Stimulated activated CD8-positive, alpha-beta memory T cell treated with anti-CD3 and anti-CD28 coated beads, Interleukin-7, amount 100 ng/mL, for 4 hours (primary cell): ENCODE measurements at places on chromosomes 3 and 15.
A peak's percentile ranks its signal among the peaks of the same experiment; 100 is the strongest.

GRCh38 chr3:14397531-14397930 is 4.9 kb upstream of the SLC6A6 start:
- no peak for DNase-seq

DNA sequence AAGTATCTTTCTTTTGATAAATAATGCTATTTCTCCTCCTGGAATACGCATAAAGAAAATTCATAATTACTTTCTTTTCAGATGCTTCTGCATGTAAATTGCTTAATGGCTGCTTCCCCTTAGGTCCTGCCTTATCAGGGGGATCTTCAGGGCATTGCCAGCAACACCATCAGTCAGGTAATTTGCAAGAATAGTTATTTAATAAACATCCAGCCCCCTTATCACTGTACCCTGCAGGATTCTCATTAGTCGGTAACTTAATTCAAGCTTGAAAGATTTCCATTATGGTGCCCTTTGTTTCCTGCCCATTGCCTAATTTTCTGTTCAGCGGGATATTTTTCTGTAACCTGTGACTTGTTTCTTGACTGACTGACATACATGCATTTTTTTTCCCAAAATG is 414.5 kb downstream of the MFSD1 start:
- DNase-seq: no peak

DNA sequence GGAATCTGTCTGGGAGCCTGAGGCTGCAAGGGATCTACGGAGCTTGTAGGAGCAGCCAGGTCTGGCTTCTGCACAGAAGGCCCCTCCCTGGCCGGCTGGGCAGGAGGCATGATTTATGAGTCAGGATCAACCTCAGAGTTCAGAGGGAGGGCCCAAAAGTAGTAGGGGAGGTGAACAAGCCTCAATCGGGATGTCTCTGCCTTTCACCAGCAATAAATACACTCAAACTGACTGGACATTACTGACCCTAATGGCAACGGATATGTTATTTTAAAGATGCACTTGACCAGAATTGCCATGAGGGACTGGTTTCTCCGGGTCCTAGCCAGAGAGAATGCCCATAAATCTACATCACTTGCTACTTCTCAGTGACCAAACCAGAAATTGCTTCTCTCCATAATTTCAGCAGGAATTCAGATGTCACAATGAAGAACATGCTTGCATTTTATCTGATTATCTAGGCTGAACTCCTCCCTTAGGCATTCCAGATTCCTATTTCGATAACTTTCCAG is 109.6 kb upstream of the LMOD3 start:
- no peak for DNase-seq

- DNase-seq: no peak
Observed at GRCh38 chr15:29756358-29757267, 65.7 kb downstream of the TJP1 start.

DNA sequence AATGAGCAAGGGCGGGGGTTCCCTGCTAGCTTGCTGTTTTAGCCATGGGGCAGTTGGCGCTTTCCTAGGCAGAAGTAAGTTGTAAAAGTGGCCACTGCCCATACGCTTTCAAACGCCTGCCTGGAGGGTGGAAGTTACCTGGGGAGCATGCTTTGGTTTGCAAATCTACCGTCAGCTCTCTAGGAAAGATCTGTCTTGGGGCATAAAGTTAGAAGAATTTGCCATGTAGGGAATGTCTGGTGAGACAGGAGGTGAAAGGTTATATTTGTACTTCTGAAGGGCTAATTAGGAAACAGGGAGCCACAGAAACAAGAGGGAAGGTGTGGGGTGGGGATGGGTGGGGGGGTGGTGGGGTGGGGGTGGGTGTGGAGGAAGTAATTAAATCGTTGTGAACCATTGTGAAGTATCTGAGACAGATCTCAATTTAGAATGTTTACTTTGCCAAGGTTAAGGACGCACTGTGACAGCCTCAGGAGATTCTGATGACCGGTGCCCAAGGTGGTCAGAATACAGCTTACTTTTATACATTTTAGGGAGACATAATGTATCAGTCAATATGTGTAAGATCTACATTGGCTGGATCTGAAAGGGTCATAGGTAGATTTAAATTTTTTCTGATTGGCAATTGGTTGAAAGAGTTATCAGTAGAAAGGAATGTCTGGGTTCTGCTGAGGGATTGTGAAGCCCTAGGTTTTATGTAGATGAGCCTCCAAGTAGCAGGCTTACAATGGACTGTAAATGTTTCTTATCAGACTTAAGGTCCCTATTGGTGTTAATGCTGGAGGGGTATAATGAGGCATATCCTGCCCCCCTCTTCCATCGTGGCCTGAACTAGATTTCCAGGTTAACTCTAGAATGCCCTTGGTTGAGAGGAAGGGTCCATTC is 62.0 kb upstream of the GCNT3 start:
- DNase-seq: no peak

DNA sequence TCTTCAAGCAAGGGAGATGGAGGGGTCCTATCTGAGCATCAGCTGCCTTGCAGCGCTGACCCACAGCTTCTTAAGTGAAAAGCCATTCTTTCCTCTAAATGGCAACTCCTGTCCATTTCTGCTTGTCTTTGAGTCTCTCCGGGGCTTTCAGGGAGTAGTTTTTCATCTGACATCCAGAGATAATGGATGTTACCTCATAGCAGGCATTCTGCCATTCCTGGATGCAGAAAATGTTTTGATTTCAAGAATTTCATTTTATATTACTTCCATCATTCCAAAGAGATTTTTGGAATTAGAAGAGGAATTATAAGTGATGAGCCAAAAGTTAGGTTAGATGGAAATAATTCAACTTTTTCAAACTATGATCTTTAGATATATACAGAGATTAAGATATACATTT is 44.9 kb upstream of the GABRG3 start:
- no peak for DNase-seq

DNA sequence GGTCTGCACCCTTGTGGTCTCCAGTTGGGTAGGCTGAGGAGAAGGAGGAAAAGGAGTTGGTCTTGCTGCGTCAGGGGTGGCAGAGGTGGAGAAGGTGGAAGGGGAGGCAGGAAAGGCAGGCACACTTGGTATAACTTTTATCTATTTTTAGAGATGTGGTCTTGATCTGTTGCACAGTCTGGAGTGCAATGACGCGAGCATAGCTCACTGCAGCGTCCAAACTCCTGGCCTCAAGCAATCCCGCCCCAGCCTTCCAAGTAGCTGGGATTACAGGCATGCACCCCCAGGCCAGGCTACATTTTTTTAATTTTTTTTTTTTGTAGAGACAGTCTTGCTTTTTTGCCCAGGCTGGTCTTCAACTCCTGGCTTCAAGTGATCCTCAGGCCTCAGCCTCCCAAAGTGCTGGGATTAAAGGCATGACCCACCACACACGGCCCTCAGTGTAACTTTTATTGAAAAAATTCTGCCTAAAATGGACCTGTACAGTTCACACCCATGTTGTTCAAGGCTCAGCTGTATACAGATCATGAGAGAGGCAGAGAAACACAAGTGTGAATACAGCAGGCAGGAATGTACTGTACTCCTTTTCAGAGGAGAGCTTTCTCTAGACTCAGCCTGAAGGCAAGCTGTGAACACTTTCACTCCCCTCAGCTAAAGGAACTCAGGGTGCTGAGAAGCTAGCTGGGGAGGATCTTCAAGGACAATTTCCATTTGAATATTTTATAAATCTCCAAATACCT is 2.1 kb upstream of the RHOV start:
- no peak for DNase-seq

DNA sequence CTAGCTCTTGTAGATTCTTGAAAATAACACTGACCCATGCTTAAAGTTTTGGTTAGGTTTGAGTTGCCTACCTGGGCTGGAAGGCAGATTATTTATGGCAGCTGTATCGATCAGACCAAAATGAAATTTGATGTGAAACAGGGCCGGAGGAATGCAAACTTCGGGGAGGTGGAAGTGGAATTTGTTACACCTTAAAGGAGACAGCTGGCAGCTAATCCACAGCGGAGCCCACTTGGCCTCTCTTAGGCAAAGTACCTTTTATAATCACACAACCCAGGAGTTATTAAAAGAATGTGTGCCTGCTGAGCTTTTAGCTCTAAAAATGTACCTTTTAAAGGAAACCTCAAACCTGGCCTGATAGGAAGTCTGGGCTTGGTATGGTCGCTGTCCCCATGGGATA is 250.9 kb upstream of the TPM1 start:
- no peak for DNase-seq

GRCh38 chr3:108127301-108127988 is 36.6 kb upstream of the CD47 start:
- peak; percentile 61 for DNase-seq

GRCh38 chr3:122824465-122825381 is 29.9 kb downstream of the SLC49A4 start:
- DNase-seq: no peak

GRCh38 chr15:63530235-63530634 is 25.8 kb downstream of the USP3 start:
- DNase-seq: no peak

- DNase-seq: no peak
Observed at GRCh38 chr15:76398317-76399104, 61.9 kb downstream of the ISL2 start.

DNA sequence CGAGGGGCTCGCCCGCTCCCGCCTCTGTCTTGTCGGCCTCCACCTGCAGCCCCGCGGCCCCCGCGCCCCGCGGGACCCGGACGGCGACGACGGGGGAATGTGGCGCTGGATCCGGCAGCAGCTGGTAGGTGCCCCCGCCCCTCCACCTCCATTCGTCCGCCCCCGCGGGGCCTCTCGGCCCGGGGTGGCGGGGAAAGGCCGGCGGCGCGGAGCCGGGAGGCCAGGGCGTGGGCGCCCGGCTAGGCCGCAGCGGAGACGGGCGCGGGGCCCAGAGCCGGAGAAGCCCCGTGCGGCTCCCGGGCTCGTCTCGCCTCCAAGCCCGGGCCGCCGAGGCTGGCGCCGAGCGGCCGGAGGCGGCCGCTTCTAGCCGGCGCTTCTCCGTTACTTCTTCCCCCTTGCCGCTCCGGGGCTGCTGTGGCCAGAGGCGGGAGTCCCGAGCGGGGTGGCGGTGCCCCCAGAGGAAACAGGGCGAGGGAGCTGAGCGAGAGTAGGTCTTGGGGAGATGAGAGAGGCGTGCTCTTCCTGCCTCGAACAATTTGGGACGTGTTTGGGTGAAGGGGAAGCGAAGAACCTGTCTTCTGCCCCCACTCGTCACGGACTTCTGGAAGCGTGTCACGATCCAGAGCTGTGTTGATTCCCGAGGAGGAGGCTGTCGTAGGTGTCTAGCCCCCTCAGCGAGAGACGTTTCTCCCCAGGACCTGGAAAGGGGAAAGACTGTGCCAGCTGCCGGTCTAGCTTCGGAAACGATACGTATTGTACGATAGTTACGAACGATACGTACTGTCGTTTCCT is 555 bp downstream of the ATP11B start:
- DNase-seq: peak; percentile 13

- DNase-seq: no peak
Observed at GRCh38 chr3:35549690-35550089, 89.6 kb upstream of the ARPP21 start.

DNA sequence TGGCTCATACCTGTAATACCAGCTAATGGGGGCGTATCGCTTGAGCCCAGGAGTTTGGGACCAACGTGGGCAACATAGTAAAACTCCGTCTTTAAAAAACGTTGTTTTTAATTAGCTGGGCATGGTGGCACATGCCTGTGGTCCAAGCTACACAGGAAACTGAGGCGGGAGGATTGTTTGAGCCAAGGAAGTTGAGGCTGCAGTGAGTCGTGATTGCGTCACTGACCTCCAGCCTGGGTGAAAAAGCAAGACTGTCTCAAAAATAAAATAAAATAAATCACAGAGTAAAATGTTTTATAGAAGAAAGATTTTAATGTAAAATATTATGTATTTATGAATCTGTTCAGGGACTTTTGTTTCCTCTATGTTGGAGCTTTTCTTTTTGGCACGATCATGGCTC is 15.3 kb upstream of the STRIT1 start:
- DNase-seq: no peak

DNA sequence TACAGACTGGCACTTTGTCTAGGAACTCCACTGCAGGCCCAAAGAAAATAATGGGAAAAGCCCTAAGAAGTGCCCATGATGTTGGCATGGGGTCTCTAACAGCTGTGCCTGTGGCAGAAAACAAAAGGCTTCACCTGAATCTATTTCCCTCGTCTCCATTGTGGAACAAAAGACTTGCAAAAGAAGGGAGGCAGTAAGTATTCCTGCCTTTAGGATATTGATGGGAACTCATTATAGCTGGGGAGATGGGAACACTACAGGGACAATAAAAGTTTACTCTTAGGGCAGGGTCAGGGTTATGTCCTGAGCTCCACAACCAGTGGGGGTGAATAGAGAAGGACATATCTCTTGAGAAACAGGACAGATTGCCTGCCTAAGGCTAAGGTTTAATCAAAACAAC is 930.6 kb upstream of the EPHA6 start:
- no peak for DNase-seq

GRCh38 chr3:171711461-171712170 is 98.7 kb downstream of the PLD1 start:
- no peak for DNase-seq

GRCh38 chr3:71725271-71725991 is at the start of gene EIF4E3:
TSS of gene EIF4E3 (minus strand) at chr3:71725402. CDS start at chr3:71725367, 35 bp downstream.
- DNase-seq: no peak

GRCh38 chr15:43094416-43095030 is 11.3 kb downstream of the UBR1 start:
- no peak for DNase-seq

DNA sequence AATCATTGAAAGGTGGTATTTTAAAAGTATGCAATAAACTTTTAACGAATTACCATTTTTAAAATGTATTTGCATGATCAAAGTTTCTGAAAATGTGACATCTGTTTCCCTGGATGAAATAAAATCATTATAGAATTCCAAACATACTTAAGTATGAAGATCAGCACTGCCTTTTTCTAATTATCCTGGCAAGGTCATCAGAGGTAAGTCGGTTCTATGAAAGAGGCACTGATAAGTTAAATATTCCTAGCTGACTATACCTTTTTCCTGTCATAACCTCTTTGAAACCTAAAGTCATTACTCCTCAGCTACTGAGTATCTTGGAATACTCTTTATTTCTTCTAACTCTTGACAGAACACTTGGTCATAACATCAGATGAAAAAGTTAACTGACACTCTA is 406.1 kb upstream of the ALCAM start:
- no peak for DNase-seq

- DNase-seq: no peak
Observed at GRCh38 chr3:76776927-76777326, 263.0 kb upstream of the ROBO2 start.

DNA sequence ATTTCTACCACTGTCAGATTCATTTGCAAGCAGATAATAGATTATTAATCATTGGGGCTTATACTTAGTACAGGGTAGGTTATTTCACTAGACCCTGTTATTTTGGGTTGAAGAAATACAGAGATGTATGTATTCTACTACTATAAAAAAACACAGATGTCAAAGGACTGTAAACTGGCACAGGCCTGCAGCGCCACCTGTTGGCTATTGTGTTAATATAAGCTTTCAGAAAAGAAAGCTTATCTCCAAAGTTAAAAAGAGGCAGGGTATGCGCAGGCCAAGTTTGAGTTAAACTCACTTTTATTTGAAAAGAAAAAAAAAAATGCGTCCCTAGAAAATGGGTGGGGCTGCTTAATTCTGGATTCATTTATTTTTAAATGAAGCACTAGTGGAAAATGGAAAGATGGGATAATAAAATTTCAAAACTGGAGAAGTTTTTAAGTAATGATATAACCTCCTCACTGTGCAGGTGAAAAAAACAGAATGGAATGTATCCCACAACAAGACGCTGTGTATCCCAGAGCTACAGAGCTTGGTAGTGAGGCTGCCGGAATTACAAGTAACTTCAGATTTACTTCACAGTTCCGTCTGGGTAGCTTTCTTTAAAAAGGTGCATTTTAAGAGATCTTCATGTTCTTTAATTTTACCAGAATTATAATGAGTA is 407.2 kb upstream of the TGFBR2 start:
- DNase-seq: peak; percentile 29
